ENCODE measurements at places on chromosomes 1 and 21.

GRCh38 chr1:229410370-229410691 is 23.6 kb downstream of the ACTA1 start:
- DNase-seq: no peak

GRCh38 chr1:39269791-39270342 is 65.4 kb downstream of the MACF1 start:
- DNase-seq: no peak

- DNase-seq: no peak
These were observed 630.6 kb downstream of the LMO4 start for GRCh38 chr1:87959236-87959635.

DNA sequence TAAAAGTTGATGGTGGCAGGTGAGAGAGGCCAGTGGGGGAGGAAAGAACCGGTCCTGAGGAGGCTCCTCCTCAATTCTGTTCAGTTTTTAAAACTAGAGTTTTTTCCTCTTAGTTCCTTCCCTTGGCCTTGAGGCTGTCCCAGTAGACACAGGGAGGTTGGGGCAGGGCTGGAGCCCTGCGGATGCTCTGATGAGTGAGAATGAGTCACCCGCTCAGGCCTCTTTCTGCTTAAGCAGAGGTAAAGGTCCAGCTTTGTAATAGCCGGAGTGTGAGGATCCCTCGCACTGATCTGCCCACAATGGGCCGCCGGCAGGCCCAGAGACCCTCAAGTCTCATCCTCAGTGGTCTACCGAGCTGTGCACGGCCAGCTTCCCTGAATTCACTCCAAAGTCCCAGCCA is 49.6 kb upstream of the IRF2BP2 start:
- DNase-seq: no peak

DNA sequence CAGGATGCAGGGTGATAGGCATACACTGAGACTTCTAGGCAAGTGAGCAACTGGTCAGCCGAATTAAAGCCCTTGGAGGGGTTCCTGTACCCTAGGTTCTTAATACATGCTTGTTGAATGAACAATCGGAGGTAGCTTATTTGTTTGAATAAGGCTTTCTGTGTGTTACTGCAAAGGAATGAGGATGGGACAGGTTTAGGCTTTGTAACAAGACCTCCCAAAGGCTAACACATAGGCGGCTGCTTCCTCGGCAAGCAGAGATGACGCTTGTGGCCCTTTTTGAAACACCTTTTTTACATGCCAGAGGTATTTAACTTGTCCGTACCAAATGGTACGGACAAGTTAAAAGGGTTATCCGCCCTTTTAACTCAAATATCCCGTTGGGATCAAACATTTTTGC is 511.6 kb downstream of the KIF26B start:
- DNase-seq: no peak

DNA sequence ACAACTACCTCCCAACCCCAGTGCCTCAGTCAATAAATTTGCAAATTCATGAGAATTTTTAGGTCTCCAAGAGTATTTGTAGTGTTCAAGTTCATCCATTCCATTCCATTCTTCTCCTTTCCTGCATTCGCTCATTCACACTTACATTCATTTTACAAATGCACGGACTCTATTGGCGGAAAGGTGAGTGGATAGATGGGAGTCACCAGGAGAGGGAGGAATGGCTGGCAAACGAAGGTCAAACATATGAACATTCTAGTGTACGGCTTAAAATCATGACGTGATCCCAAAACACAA is 2.5 kb downstream of the LORICRIN start:
- no peak for DNase-seq

DNA sequence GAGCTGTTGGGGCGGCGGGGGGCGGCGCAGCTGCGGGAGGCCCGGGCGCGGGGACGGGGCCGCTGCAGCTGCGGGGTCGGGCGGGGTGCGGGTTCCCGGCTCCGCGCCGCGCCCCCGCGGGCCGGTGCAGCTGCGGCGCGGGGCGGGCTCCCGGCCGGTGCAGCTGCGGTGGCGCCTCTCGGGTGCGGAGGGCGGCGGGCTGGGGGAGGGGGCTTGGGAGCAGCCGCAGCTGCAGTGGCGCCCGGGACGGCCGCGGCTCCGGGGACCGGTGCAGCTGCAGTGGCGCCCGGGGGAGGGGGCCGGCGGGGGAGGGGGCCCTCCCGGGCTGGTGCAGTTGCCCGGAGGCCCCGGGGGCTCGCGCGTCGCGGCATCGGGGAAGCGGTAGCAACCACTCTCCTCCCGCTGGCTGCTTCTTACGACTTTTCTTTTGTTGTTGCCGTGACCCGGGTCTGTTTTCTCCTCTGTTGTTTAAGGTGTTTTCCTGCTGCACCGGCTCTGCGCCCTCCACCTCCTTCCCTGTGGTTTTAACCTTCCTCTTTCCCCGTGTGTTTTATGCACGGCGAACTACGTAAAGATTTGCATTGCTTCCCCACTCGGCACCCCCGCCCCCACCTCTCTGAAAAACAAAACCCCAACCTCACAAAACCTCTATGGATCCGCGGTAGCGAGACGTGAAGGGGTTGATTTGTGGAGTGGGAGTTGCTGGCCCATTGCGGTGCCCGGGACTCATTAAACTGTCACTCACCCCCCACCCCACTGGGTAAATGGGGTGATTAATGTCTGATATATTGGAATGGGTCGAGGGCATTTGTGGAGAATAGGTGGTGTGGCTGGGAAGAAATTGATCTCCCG is 1.7 kb upstream of the ZBTB18 start:
- peak; percentile 73 for DNase-seq

- no peak for DNase-seq
These were observed 6.2 kb downstream of the SIM2 start for GRCh38 chr21:36704958-36705678.

- DNase-seq: no peak
These were observed 22.0 kb upstream of the DNASE2B start for GRCh38 chr1:84376000-84376910.

GRCh38 chr1:22654692-22655091 is 1.7 kb downstream of the C1QB start:
- no peak for DNase-seq

- DNase-seq: no peak
These were observed 9.8 kb upstream of the P3R3URF start for GRCh38 chr1:46186076-46186475.

DNA sequence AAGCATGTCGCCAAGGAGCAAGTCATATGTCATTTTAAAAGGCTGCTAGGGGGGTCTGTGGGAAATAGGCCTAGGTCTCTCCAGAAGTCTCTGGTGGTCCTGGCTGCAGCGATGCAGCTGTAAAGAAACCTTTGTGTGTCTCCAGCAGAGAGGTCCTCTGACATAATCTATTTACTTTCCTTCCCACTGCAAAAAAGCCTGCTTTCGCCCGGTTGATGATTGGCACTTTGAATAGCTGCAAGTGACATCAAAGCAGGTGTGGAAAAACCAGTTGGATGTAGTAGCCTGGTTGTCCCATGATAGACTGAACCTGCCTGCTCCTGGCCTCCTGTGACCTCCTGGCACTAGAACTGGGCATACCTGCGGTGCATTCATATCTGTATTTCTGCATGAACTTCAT is 13.8 kb downstream of the RASSF5 start:
- no peak for DNase-seq

GRCh38 chr1:201545851-201546492 is 7.0 kb downstream of the NAV1 start:
- DNase-seq: peak; percentile 35

DNA sequence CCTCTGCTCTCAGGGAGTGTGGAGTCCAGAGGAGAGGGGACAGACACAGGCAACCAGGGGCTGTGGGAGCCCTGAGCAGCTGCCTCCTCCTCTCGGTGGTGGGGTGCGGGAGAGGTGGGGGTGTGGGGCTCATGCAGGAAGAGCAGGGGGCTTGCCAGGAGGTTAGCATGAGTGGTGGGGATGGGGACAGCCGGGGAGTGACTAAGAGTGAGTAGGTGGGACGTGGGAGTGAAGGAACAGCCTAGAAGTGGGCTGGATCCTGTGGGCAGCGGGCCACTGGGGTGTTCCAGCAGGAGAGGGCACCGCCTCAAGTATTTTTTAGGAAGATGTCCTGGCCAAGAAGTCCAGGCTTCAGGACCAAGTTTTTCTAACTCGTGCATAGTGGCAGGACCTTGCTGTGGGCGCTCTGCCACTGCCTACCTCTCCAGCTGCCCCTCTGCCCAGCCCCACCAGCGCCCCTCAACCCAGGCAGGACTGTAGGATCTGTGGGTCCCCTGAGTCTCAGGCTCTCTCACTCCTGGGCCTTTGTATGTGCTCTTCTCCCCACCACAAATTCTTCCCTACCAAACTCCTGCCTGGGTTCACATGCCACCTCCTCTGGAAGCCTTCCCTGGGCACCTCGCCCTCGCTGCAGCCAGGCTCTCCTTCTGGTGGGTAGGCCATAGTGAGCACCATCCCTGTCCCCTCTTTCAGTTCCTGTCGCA is 18.8 kb upstream of the LHX4 start:
- DNase-seq: no peak

GRCh38 chr1:84849357-84849975 is 43.5 kb downstream of the LPAR3 start:
- no peak for DNase-seq

GRCh38 chr1:197557302-197557701 is 218.0 kb downstream of the DENND1B start:
- DNase-seq: no peak

GRCh38 chr1:153616917-153617311 is 789 bp upstream of the S100A14 start:
- no peak for DNase-seq

DNA sequence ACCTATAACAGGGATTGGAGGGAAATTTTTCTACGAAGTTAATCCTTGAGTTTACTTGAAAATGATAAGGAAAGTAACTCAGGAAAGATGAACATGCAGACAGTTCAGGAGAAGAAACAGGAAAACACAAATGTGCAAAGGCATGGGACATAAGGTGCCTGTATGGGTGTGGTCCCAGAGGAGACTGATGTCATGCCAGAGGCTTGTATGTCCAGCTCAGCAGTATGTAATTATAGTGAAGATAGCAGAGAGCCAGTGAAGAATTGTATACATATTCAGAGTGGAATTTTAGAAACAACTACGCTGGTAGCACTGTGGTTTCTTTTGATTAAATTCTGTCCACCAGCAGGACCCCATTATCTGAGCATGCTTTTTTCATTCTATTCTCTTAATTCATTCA is 179.5 kb downstream of the LRRC7 start:
- no peak for DNase-seq

DNA sequence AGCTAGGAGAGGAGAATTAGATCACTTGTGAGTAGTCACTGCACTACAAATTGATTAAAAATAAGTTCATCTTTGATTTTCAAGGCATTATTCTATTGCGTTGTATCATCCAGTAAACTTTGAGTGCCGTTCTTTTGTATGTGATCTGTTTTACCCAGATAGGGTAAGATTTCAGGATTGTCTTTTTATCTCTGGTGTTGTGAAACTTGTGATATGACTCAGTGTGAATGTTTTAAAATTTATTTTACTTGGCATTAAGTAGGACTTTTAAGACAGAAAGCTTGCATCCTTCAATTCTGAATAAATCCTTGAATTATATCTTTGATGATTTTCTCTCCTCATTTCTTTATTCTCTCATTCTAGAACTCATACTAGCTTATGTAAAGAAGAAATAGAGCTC is 93.3 kb upstream of the ADAMTS5 start:
- no peak for DNase-seq

DNA sequence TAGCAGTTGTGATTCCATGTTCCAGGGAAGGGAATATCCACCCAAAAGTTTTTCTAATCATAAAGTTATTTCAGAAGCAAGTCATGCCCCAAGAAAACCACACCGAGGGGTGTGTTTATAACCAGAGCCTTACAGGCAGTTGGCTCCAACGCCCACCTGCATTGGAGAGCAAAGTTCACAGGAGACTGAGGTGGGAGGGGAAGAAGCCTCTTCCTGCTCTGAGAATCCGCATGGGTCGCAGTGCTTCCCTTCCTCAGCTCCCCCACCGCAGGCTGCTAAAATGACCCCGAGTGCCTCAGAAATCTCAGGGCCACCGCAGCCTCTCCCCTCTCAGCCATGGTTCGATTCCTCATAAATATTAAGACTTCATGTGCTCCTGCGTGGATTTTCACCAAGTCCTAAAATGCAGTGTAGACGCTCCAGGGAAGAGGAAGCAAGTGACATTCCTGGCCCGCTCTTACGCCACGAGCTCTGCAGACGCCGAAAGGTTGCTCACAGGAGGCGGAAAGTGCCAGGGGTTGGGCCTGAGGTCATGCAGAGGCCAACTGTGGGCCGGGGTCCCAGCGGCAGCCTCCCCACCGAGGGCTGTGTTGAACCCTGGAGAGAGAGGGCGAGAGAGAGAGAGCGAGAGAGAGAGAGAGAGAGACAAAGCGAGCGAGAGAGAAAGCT is 13.4 kb upstream of the SPSB1 start:
- no peak for DNase-seq

- DNase-seq: no peak
These were observed 10.2 kb downstream of the SPSB1 start for GRCh38 chr1:9302745-9303524.

DNA sequence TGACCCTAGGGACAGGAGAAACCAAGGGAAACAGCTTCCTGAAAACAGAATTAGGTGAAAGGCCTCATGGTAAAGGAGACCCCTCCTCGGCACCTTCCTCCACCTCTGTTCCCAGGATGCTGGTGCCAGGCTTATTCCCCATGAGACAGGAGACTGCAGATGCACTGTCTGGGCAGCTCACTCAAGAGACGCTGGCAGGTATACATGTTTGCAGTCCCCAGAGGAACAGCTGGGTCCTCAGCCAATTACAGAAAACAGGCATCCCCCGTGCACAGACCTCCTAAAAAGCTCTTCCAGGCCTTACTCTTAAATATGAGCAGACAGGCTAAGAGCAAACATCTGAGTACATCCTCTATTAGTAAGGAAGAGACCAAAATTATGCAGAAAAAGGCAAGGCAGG is 6.5 kb downstream of the CCSAP start:
- peak; percentile 55 for DNase-seq
